Left ventricle myocardium inferior (tissue), 1 donor: ENCODE measurements at places on chromosomes 4 and X.

- no peak for DNase-seq
Measured at GRCh38 chr4:101282076-101282844, 65.1 kb downstream of the PPP3CA start.

GRCh38 chrX:139518475-139518874 is 12.1 kb upstream of the F9 start:
- DNase-seq, result no peak

DNA sequence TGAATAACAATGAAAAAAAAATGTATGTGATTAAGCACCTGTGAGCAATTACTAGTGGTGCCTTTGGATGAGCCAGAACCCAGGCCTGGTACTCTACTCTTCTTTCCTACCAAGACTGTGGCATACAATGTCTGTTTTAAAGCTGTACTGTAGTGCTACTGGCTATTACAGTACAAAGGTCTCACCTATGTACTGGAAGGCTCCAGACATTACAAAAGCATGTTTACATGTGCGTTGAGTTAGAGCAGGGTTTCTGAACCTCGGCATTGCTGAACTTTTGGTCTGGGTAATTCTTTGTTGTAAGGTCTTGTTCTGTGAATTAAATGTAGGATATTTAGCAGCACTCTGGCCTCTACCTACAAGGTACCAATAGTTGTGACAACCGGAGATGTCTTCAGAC is 153.8 kb downstream of the SPATA18 start:
- DNase-seq, result no peak

GRCh38 chr4:168537571-168537970 is 40.7 kb downstream of the PALLD start:
- no peak for DNase-seq

- DNase-seq, result no peak
Measured at GRCh38 chrX:118216509-118216908, 99.9 kb upstream of the KLHL13 start.

DNA sequence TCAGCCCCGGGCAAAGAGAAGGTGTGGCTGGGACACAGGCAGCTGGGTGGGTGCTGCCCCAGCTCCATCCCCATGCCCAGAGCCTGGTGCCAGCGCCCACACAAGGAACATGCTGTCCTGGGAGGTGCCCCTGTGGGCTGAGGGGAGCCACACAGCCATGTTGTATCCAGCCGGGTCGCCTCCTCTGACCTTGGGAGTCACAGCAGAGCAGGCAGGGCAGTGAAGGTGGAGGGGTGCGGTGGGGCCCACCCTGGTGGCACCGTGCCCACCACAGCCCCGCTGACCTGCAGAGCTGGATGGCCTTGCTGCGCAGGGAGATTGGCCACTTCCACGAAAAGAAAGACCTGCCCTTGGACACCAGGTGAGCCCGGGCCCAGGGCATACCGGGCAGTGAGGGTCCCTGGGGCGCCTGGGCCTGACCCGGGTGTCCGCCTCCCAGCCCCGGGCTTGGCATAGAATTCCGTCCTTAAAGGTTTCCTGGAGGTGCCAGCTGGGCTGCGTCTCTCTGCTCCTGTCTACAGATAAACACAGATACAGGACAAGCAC is 18.7 kb upstream of the ADD1 start:
- DNase-seq, result peak; percentile 32

- DNase-seq, result no peak
Measured at GRCh38 chr4:90080116-90080515, 47.1 kb upstream of the CCSER1 start.

GRCh38 chrX:2665387-2666304 is 25.4 kb upstream of the CD99 start:
- no peak for DNase-seq

- no peak for DNase-seq
Measured at GRCh38 chrX:19707246-19707871, 180.0 kb downstream of the SH3KBP1 start.

GRCh38 chr4:77525538-77525937 is 80.1 kb upstream of the CXCL13 start:
- no peak for DNase-seq

DNA sequence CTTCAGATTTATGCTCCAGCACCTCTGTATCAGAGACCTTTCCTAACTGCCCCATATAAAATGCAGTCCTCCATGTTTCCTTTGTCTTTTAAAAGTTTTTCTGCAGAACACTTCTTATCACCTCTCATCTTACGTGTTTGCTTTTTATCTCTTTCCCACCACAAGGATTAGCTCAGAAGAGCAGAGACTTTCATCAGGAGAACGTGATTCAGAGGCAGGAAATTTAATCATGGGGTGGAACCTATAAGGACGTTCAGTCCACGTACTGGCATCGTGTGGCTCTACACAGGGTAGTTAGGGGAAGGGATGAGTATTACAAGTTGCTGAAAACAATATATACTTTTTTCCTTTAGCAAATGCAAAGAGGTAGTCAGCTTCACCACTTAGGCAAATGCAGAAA is 98.7 kb downstream of the SORBS2 start:
- DNase-seq, result no peak

- no peak for DNase-seq
Measured at GRCh38 chr4:59689149-59689548, 1511.0 kb upstream of the ADGRL3 start.

DNA sequence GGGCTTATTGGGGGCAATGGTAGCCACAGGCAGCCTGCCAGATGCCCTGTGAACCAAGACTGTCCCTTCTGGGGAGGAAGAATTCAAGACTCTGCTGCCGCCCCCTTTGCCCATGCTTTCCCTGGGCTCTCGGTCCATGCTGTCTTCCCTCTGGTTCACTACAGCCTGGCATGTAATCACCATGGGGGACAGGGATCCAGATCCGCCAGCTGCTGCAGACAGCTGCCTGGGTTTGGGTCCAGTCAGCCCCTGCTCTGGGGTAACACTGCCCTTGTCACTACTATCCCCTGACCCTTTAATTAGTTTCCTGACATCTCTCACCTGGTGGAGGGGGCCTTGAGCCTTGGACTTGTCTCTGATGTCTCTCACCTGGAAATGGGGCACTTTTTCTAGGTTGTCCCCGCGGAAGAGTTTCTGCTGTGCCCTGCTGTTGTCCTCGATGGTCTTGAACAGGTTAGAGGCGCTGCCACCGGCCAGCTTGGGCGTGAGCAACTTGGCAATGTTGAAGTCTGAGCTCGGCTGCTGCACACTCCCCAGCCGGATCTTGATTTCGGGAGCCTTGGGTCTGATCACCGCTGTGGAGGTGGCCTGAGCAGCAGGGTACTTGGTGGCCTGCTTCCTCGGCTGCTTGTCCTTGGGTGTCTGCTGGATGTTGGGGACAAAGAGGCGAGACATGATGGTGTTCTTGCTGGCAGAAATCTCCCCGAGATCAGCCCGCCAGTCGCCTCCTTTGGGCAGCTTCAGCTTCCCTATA is 6.4 kb downstream of the C4orf54 start:
- DNase-seq, result no peak

DNA sequence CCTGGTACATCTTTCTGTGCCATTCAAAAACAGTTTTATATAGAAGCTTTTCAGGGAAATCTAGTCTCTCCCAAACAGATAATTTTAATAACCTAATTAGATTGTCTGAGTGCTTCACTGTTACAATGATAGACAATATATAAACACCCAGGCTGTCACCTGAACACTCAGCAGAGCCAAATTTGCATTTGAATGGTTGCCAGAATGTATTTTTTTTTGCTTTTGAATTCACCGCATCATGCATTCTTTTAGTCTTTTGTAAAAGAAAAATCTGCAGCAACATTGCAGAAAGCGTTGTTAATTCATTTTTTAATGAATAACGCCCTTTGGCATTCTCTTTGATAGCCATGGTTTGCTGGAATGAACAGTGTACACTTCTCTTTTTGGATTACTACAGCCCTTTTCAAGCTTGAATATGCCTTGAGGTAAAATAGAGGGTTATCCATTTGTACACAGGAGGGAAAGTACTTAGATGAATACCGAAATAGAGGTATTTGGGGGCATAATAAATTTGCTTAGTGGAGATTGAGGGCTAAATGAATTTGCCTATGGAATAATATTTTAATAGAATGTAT is 175.0 kb upstream of the EPHA5 start:
- no peak for DNase-seq

DNA sequence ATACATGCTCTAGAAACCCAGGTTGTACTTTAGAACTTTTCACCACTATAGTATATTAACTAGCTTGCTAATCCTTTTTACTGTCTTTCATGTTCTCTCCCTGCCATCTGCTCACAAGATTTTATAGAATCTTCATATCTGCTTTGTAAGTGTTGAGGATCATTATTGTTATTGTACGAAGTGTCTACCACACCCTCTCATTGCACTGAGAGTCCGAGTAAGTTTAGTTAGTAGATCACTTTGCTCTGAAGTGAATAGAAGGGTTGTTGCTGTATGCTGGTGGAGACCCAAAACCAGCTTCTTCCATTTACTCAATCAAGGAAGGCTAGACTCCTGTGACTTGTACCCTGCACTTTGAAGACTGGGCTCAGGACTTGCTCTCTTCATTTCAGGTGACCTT is 17.1 kb downstream of the GAB1 start:
- DNase-seq, result no peak

DNA sequence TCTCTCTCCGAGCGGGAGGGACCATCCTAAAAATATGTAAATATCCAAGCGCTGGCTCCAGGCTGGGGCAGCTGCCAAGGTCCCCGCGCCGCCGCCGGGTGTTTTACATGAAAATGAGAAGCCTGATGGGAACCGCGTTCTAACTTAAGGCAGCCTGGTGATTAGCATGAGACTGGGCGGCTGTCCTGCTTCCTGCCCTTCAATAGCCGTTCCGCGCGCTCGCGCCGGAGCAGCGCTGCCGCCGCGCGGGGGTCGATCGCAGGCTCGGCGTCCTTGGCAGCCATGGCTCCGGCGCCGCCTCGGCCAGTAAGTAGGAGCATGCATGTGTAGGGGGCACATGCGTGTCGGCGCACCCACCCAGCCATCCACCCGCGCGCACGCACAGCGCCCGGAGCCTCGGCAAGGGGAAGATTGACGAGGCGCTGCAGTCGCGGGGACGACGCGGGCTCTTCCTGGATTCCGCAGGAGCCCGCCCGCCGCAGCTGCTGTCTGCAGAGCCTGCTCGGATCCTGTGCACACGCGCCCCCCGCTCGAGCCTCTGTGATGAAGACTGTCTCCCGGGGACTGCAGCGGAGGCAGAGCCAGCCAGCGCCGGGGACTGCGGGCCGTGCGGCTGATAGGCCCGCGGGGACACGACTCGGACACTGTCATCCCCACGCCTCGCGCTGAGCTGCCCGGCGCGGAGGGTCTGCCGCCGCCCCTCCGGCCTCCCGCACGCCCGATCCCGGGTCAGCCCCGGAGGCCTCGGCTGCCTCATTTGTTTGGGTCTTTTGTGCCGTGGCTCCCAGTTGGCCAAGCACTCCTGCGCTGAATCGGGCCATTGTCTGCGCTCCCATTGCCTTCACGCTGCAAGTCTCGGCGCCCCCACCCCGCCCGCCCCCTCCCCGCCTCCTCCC is 734 bp downstream of the STOX2 start:
- peak; percentile 44 for DNase-seq

- DNase-seq, result no peak
Measured at GRCh38 chr4:120829113-120829831, 93.3 kb downstream of the PRDM5 start.

DNA sequence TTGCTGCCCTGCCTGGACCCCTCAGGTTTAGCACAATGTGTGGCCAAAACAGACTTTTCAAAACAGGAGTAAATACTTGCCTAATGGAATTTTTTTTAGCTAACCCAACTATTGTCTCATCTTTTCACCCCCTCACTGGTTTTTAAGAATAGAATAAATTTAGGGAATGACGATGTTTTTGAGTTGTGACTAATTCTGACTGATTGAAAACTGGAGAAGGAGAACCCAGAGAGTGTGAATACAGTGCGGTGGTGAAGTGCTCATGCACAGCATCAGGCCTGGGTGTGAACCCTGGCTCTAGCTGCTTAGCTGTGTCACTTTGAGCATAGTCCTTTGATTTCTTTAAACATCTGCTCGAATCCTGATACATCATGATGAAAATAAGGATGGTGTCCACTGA is 10.5 kb downstream of the ANTXR2 start:
- DNase-seq, result no peak

DNA sequence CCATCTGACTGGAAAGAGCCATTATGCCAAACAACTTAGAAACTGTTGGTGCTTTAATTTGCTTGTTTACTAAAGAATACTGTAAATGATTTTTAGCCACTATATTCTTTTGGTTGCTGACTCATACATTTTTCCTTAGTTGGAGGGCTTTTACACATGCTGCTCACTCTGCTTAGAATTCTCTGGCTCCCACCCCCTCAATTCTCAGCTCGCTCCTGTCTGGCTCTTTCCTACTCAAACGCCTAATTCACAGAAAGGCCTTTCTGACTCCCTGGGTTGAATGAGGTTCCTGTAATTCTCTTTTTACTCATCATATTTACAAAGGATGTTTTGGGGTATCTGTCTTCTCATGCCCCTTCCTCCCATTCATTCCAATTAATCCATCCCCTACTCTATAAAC is 26.1 kb upstream of the PARM1 start:
- DNase-seq, result no peak
